Activated CD8-positive, alpha-beta T cell treated with anti-CD3 and anti-CD28 coated beads for 36 hours (primary cell): ENCODE measurements at places on chromosomes 3 and 15.

GRCh38 chr3:118525077-118525476, 509.6 kb downstream of the IGSF11 start:
- no peak for DNase-seq

GRCh38 chr3:36649125-36649524, 115.2 kb downstream of the DCLK3 start:
- no peak for DNase-seq

- DNase-seq = no peak
Measured at GRCh38 chr3:192947421-192947820, 29.8 kb upstream of the MB21D2 start.

- no peak for DNase-seq
Measured at GRCh38 chr15:39497016-39497758, 83.7 kb upstream of the THBS1 start.

- no peak for DNase-seq
Measured at GRCh38 chr3:78414261-78414660, 1353.5 kb downstream of the ROBO1 start.

GRCh38 chr3:76438971-76439370, 600.9 kb upstream of the ROBO2 start:
- no peak for DNase-seq

DNA sequence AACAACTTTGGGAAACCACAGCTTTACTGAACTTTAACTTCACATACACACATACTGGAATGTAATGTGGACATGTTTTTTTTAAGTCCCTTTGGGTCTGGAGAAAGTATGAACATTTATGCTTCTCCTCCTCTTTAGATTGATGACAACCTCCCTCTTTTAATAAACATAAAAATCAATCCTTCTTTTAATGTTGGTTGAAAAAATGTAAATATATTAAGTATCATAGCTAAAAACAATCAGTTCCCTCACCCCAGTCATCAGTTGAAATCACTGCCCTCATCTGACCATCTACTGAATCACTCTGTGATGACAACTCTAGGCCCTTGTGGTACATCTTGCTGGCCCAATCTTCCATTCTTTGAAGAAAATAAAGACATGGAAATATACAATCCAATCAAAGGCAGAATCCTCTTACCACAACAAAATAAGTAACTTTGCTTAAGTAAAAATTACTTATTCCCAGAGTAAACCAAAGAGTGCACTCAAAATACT, 6.4 kb downstream of the AAGAB start:
- DNase-seq = no peak

- no peak for DNase-seq
Measured at GRCh38 chr3:154188846-154189245, 67.7 kb downstream of the ARHGEF26 start.

GRCh38 chr3:25648925-25649830, 15.5 kb downstream of the TOP2B start:
- DNase-seq = no peak

DNA sequence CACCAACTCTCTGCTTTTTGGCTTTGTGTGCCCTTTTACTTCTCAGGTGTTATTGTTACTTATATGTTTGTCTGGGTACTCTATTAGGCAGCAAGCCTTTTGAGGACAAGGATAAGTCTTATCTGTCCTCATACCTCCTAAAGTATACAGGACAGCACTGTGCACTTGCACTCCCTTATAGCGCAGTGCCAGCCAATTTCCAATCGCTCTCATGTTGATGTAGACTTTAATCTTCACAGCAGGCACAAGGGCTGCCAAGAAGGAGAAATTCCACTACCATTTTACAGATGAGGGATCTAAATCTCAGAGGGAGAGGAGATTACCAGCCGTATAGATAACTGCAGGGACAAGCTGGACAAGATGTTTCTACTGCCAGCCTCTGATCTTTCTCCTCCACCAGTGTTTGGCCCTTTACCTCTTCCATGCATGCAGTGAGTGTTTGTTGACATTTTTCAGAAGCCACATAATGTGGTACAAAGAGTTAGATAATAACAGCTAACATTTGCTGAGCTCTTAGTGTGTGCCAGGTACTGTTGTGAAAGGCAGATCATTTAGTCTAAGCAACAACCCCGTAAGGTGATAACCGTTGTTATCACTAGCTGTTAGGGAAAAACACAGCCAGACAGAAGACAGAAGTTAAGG, 30.1 kb downstream of the SST start:
- DNase-seq = no peak

DNA sequence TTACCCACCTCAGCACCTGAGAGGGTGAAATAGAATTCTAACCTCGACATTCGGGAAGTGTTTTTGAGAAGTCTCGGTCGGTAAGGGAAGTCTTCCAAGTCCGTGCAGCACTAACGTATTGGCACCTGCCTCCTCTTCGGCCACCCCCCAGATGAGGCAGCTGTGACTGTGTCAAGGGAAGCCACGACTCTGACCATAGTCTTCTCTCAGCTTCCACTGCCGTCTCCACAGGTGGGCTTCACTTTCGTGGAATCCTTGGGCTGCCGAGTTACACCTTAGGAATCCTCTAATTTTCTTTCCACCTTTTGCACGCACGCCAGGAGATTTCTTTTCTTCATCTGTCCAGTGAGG, 775 bp downstream of the CCNDBP1 start:
- no peak for DNase-seq

DNA sequence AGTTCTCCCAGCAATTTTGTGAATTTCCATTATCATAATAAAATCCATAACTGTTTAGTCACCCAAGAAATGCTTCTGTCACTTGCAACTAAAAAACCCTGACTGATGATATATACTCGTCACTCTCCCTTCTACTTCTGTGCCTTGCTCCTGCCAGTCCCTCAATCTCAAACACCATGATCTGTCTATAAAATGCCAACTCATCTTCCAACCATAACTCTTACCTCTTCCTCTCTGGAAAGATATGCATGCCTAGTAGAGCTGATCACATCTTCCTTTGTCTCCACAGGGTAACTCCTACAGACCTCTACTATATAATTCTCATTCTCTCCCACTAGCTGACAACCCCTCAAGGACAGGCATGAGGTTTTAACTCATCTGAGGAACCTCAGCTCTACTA, 5.2 kb upstream of the VEPH1 start:
- DNase-seq = no peak

- DNase-seq = no peak
Measured at GRCh38 chr3:117556646-117557407, 847.2 kb downstream of the TUSC7 start.

DNA sequence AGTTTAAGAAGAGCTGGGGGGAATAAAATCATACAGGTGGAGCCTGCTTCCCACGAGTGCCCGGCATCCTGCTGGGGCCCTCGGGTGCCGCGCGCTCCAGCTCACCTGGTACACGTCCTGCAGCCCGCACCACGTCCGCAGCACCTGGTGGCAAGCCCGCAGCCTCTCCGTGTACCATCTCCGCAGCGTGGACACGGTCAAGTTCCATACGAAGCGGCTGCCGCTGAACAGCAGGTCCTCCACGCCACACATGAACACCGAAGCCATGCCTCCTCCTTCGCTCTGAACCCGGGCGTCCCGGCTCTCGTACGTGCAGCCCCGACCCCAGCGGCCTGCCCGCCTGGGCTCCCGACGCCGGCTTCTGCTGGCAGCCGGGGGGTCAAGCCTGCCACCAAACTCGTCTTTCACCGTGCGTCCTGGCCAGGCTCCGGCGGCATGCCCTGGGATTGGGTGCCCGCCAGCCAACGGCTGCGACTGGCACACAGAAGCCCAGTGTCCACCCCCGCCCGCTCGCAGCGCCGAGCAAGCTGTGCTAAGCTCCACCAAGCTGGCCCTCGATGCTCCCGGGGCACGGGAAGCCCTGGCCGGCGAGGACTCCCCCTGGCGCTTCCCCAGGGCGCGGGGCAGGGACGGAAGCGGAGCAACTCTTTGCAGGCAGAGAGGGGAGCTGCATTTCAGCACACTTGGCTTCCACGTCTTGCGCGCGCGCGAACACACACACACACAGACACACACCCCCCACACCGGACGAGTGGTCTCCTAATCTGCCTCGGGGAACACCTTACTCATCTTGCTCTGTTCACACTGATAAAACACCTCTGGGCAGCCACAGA, at the start of gene FRMD4B:
Gene FRMD4B, minus strand, starts transcription at position 366 of the 833 bp plus-strand sequence. Its CDS starts 99 bp downstream, at position 267.
- DNase-seq = peak; percentile 48

- DNase-seq = no peak
Measured at GRCh38 chr15:100571592-100572167, 30.3 kb downstream of the LINS1 start.
